Activated gamma-delta T cell treated with anti-CD3 and anti-CD28 coated beads, Interleukin-2, amount 50 U/mL, for 16 hours (primary cell): ENCODE measurements at places on chromosomes 3 and 15.

GRCh38 chr15:80210611-80211573 is 41.1 kb downstream of the CTXND1 start:
- DNase-seq = no peak

GRCh38 chr3:138234401-138235179 is 47.5 kb downstream of the ARMC8 start:
- no peak for DNase-seq

DNA sequence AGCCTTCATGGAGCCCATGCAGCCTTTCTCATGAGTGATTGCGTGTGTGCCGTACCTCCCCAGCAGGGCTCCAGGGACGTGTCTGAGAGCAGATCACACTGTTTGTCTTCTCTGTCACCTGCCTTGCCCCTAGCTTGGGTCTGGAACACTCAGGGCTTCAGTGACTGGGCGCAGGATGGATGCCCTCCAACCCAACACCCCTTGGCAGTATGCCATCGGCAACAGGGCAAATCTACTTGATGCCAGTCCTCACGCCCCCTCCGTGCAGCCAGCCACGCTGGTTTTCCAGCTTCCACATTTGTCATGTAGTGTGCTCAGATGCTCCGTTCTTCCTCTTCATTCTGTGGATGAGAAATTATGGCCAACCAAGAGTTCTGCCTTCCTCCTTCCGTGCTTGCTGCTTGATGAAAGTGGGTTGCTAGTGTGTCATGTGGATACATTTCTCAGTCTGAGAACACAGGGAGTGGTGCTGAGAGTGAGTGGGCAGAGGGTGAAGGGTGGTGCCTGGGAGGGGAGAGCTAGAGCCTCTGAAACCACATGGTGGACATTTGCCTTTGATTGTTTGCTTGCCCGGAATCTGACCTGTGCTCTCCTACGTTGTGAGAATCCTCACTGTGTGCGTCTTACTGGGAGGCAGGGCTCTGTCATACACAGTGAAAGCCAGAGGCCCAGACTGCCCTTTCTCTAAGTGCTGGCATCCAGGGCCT is 97.2 kb downstream of the FAM43A start:
- no peak for DNase-seq

DNA sequence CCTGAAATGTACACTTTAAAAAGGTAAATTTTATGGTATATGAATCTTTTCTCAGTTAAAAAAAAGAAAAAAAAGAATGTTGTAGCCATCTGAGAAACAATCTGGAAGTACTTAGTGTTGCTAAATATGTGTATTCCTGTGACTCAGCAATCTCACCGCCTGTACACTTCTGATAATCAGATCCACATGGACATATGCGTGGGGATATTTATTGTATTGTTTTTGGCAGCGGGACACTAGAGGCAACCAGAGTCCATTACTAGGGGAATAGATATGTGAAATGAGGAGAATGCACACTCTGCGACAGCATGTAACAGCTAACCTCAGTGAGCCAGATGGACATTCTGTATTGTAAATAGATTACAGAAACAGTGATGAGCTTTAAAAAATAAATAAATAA is 65.4 kb downstream of the AQP9 start:
- DNase-seq = no peak

DNA sequence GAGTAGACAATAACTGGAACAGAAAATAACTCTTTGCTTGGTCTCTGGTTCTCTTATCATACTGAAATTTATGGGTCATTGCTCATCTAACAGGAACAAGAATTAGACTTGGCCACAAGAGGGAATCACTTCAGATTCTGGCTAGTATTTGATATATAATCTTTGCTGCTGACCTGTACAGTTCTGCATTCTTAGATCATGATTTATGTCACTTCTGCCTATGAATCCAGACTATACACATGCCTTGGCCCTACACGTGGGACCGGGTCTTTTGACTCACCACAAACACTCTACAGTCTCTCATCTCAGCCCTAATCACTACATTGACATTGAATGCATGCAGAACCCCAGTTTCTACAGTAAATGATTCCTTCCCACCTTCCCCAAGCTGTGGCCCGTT is 162.5 kb upstream of the SOX2 start:
- no peak for DNase-seq

GRCh38 chr15:36498916-36499315 is 80.5 kb upstream of the CDIN1 start:
- no peak for DNase-seq

GRCh38 chr3:149340310-149340933 is 7.0 kb upstream of the TM4SF18 start:
- no peak for DNase-seq

- DNase-seq = no peak
Measured at GRCh38 chr3:10498271-10498670, 7.1 kb downstream of the ATP2B2 start.

- DNase-seq = no peak
Measured at GRCh38 chr3:168080499-168081170, 15.1 kb downstream of the GOLIM4 start.
